Right renal pelvis (tissue), 4 donors: ENCODE measurements at places on chromosomes 5 and 9. TPM values are rescaled to one million over a fixed set of nuclear protein-coding genes. Genes with fewer than 3 reads are reported as not detected.
A peak's percentile ranks its signal among the peaks of the same experiment; 100 is the strongest.

The PCDHB9 gene
- polyA plus RNA-seq: 3.2 TPM

The FCN1 gene
- 2.8 TPM for polyA plus RNA-seq

DNA sequence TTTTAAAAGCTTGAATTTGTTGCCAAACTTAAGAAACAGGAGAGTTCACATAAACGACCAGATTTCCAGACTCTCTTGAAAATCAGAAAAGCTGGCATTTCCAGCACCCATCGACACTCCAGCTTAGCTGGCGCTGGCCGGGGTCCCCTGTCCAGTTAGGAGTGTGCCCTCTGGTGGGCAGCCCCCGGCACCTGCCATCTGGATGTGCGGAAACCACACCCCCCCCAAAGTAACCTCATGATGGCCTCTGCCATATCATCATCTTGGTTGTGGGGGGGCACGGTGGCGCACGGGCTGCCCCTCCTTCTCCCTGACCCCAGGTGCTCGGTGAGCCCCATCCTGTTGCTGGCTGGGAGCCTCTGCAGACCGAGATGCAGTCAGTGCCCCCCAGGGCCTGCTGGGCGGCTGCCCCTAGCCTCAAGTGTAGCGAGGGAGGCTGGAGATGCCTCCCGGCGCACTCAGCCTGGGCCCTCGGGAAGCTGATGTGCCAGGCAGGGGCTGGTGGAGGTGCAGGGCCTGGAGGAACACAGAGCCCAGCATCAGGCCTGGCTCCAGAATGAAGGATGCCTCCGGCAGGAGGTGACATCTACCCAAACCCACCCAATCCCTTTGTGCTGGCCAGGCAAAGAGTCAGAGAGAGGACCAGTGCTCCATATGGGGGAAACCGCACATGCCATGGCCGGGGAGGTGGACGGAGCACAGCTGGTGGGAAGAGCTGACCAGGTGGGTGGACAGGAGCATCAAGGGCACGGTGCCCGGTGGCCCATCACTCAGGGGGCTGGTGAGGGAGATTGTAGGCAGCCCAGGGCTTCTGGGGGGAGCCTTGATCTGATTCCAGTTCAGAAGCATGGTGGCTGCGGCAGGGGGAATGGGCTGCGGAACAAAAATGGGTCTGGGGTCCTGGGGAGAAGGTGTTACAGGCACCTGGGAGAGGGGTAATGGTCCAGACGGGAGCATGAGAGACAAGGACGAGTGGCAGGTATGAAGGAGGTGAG lies 70.6 kb downstream of the ADAMTS2 start:
- no peak for DNase-seq

DNA sequence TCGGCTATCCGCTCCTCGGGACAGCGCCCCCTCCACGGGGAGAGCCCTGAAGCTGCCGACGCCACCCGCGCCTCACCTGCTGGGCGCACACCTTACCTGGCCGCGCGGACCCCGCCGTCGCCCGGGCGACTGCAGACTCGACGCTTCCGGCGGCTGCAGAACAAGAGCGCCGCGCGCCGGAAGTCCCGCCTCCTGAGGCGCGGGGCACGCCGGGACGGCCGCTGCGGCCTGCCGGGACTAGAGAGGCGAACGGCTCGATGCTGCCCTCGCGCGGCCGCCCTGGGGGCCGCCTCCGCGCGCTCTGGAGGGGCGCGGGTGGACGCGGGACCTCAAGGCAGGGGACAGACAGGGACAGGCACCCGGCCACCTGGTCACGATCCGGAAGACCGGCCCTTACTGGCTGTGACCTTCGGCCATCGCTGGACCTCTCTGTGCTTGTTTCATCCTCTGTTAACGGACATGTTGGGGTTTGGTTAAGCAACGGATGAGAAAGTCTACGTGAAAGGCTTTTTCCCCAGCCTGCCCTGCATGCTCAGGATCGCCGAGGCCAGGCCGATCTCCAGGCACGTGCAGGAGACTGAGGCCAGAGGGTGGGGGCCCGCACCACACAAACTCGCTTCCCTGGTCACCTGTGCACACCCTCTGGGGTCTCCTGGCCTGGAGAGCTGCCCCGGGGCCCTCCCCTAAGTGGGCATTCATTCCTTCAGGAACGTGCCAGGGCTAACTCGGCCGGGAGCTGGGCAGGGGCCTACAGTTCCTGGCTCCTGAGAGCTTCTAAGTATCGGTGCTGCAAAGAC lies at the start of gene SNAPC4:
SNAPC4 (minus strand) TSS at position 133 of the 797 bp plus-strand sequence. CDS start 1,742 bp downstream, outside the sequence.
- DNase-seq: peak; percentile 83

DNA sequence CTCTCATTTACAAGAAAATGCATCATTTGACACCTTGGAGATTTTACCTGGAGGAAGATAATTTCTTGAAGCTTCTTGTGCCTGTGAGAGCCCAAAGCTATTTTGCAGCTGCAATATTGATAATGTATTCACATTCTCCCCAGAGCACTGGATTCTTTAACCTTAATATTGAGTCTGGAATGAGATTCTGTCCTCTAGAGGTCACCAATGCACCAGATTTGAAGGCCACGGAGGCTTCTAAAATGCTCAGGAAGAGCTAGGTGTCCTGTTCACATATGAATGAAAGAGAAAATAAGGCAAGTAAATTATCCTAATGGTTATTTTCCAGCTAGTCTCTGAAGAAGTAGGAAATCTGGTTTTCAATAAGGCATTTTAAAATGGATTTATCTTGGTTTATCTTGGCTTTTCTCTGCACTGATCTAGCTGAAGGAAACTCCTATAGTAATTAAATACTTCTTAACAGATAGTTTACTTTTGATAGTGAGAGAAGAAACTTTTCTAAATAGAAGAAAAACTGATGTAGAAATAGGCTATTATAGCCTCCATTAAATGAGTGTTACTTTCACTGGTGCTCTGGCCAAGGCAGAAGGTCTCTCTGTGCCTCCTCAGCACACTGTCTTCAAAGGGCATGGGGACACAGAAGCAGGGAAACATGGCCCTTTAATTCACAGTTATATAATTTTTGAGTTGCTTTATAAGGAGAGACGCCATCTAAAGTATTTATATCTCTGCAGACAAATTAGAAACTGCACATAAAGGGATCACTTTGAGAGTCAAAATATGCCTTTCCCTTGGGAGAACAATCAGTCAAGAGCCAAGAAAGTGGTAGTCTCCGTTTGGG lies 297.0 kb upstream of the ACTBL2 start:
- DNase-seq: peak; percentile 60

GRCh38 chr5:102986074-102986473 lies 133.9 kb downstream of the GIN1 start:
- DNase-seq: no peak

GRCh38 chr9:90921104-90921503 lies 119.5 kb downstream of the SYK start:
- DNase-seq: no peak

- DNase-seq: no peak
Observed at GRCh38 chr5:15142458-15142857, 270.9 kb upstream of the ANKH start.
